Globus pallidus (tissue), 1 donor: ENCODE measurements at places on chromosomes 6 and 20.

- DNase-seq, result no peak
These were observed 86.7 kb upstream of the BACH2 start for GRCh38 chr6:90383196-90383822.

DNA sequence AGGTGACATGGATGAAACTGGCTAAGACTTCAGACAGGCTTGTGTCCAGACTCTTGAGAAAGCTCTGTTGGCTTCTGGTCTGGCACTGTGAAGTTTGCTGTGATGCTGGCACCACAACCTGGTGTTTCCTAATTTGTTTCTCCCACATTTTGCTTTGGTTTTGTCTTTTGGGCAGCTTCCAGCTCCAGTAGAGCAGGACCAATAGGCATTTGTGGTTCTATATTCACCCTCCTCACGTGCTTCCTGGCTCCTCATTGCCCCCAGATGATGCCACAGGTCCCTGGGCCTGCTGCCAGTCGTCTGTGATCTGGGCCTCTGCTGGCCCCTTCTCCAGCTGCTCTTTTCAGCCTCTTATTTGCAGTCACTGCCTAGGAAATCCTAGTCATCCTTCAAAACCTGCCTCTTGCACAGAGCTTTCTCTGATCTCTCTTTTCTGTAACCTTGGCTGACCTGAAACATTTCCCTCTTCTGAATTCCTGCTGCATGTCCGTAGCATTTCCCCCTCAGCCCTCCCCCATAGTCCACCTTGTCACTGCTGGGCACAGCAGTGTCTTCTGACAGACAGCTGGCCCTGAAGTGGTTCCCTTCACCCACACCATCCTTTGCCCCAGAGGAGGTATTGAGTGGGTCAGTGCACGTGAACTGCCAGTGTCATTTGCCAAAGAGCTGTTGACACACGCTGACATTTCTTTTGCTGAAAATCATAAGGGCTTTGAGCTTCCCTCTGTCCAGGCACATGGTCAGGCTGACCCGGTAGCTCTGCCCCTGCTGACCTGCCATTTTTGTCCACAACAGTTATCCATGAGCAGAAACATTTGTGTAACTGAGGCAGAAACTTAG is 63.0 kb downstream of the PTPN1 start:
- DNase-seq, result peak; percentile 52

- DNase-seq, result no peak
These were observed 52.5 kb downstream of the CHMP4B start for GRCh38 chr20:33863440-33864323.

GRCh38 chr6:148497257-148497656 is 154.6 kb downstream of the SASH1 start:
- no peak for DNase-seq

GRCh38 chr6:141475259-141475658 is 657.5 kb upstream of the GJE1 start:
- no peak for DNase-seq

DNA sequence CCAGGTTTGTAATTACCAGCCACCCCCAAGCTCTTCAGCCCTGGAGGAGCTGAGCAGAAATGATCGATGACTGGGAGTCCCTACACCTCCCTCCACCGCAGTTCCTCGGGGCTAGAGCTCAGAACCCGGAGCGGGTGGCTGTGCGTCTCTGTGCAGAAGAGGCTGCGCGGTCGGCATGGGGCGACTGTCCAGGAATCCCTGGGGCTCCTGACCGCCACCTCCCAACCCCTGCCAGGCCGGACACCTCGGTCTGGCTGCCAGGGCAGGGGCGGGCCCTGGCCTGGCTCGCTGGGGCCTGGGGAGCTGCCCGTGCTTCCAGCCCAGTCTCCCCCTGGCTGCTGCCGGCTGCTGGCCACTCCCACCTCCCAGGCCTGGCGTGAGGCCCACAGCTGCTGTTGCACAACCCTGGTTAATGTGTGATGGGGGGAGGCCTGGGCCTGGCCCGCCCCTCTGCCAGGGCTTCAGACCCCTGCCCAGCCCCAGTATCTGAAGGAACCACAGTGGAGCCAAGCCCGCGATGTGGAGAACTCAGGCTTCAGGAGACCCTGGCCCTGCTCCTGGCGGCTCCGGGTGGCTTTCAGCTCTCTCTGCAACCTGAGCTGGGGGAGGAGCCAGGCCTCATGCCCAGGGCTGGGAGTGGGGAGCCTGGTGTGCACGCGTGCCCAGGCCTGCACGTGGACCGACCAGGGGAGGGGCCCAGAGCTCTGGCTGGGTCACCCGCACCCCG is 1.2 kb downstream of the SLC2A4RG start:
- DNase-seq, result peak; percentile 61

GRCh38 chr6:145271040-145271439 is 464.3 kb downstream of the EPM2A start:
- no peak for DNase-seq
